GDM1 (cell line): ENCODE measurements at places on chromosomes 16 and 17.

DNA sequence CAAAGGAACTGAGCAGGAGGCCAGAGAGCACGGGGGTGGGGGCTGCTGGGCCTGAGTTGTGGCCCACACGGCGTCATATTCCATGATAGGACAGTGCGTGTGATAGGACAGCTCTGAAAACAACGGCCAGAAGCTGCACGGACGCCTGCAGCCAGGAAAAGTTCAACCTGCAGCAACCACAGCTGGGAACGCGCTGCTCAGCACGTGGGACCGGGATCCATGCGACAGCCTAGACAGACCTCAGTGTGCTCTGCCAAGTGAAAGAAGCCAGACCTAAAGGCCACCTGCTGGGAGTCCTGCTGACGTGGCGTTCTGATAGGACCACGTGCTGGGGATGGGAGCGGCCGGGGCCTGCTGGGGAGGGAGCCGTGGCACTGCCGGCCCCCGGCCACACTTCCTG is 21.6 kb downstream of the CTU2 start:
- no peak for DNase-seq

DNA sequence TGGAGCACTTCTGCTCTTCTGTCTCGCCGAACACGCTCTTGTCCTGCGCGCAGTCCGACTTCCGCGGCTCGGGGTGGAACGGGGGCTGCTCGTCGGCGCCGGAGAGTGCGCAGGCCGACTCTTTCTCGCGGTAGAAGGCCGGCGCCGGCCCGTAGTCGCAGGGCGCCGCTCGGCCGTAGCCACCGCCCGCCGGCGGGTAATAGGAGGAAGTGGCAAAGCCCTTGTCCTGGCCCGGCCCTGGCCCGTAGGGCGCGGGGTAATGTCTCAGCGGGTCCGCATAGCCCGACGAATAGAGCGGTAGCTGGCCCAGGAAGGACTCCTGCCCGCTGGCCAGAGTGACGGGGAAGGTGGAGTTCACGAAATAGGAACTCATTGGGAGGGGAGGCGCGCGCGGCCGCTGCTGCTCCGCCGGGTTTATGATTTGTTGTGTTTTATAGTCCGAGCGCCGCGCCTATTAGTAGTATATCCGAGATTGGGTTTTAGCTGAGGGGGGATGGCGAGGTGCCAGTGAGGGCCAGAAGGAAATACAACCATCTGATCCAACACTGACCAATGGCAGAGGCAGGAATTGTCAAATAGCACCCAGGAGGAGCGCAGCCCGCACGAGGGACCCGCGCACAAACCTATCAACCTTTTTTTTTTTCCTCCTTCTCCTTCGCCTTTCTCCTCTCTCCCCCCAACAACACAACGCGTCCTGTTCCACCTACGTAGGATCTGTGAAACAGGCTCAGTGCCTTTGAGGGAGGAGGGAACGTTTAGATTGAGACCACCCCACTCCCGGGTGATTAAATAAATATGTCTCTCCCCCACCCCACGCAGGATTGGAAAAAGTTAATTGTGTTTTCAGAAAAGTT is 4.4 kb upstream of the HOXB5 start:
- DNase-seq, result peak; percentile 21

GRCh38 chr16:58815181-58815888 is 81.2 kb upstream of the GOT2 start:
- no peak for DNase-seq

DNA sequence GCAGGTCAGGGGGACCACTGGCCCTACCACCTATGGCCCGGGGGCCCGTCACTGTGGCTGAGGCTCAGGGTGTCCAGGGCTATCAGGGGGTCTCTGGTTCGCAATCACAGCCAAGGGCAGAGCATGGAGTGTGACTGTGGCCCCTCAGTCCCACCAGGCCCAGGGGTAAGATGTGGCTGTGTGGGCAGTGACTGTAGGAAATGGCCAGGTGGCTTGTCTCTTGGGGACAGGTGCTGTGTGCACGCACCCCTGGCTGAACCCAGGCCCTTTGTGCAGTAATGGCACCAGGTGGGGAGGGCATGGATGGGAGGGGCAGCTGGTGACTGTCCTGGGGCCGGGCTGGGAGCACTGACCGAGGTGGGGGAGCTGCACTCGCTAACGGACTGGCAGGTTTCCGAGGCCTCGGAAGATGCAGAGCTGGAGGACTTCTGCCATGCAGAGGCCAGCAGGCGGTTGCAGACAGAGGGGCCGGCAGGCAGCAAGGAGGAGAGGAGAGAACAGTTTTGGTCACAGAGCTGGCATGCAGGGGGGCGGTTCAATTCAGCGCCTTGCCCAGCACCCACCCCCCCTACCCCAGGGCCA is 18.8 kb downstream of the IL34 start:
- no peak for DNase-seq

GRCh38 chr17:79626156-79626890 is 15.5 kb upstream of the RBFOX3 start:
- DNase-seq, result no peak

DNA sequence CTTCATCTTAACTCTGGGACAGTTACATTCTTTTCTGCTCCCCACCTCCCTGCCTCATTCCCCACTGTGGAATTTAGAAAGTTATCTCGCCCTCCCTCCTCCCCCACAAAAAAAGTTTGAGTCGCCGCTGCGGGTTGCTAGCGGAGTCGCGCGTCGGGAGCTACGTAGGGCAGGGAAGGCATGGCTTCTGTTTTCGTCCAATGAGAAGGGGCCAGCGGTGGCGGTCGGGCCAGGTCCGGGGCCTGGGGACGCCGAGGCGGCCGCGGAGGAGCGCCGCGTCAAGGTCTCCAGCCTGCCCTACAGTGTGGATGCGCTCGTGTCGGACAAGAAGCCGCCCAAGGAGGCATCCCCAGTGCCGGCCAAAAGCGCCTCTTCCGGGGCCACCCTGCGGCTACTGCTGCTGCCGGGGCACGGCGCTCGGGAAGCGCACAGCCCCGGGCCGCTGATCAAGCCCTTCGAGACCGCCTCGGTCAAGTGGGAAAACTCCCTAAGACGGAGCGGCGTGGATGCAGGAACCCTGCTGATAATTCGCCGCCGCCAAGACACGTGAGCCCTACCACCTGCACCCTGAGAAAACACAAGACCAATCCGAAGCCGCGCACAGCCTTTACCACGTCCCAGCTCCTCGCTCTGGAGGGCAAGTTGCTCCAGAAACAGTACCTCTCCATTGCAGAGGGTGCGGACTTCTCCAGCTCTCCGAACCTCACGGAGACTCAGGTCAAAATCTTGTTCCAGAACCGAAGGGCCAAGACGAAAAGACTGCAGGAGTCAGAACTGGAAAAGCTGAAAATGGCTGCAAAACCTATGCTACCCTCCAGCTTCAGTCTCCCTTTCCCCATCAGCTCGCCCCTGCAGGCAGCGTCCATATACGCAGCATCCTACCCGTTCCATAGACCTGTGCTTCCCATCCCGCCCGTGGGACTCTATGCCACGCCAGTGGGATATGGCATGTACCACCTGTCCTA is 8.9 kb downstream of the OR4D1 start:
- DNase-seq, result no peak

DNA sequence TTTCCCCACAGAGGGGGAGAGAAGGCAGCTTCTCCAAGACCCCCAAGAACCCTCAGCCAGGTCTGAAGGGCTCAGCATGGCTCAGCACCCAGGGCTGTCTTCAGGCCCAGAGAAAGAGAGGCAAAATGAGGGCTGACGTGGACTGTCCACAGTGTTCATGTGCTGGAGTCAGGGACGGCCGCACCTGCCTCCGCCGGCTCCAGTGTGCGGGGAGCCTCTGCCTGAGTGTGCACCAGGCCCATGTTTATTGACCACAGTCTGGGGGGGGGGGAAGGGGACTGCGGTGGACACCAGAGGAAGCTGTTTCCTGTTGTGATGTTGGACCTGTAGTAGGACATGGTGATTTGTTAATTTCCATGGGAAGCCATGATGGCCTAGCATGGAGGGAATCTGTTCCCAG is 6.9 kb downstream of the MRM1 start:
- DNase-seq, result no peak

- no peak for DNase-seq
Observed at GRCh38 chr17:76901542-76902197, 33.5 kb downstream of the MGAT5B start.

- DNase-seq, result no peak
Observed at GRCh38 chr16:54538276-54538675, 251.7 kb upstream of the IRX3 start.

DNA sequence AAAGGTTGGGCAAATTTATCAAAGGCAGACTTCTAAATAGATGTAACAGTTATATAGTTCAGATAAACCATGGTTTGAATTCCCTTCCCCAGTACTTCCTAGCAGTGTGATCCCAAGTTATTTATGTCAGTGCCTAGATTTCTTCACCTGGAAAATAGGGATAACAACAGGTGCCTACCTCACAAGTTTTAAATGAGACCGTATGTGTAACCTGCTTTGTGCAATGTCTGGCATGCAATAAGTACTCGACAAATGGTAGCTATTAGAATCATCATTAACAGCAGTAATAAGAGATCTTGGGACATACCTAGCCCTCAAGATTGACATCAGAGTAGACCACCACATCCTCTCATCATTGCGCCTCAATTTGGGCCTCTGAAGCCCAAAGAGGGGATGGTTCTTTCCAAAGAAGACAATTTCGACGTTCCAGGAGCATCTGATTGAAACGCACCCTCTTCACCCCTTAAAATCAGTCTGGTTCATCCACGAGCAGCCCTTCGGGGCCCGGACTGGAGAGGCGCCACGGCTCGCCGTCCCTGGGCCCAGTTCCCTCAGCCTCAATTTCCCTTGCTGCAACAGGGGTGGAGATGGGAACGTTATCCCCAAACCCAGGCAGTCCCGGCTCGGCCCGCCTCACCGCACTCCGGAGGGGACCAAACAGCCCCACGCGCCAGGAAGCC is 541 bp downstream of the ACACA start:
- DNase-seq, result no peak
